ENCODE measurements at places on chromosomes 3 and 15.
A peak's percentile ranks its signal among the peaks of the same experiment; 100 is the strongest.

- no peak for DNase-seq
These were observed 13.2 kb downstream of the LINS1 start for GRCh38 chr15:100588638-100589242.

GRCh38 chr3:193660698-193661411 lies 67.8 kb downstream of the OPA1 start:
- no peak for DNase-seq

DNA sequence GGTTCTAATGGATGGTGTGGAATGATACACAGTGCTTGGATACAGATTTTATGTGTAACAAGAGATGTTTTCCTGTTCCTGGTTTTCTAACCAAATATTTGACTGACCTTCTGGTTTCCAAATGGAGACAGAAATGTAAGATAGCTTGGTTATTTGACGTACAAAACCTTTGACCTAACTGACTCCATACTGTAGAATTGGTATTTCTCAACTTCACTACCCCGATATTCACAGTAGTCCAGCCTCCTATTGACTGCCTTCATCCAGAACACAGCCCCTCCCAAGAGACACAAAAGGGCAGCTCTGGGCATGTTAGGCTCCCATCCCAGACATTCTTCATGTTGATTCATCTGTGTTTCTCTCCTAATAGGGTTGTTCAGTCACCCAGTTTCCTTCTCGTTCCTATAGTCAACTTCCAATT lies 33.4 kb downstream of the MYO1E start:
- no peak for DNase-seq

- DNase-seq = no peak
These were observed 166.9 kb downstream of the ADAMTS17 start for GRCh38 chr15:100174904-100175275.

GRCh38 chr3:50671331-50671730 lies 3.4 kb upstream of the DOCK3 start:
- DNase-seq = peak; percentile 26

GRCh38 chr3:37145611-37146010 lies 28.8 kb downstream of the LRRFIP2 start:
- DNase-seq = no peak

DNA sequence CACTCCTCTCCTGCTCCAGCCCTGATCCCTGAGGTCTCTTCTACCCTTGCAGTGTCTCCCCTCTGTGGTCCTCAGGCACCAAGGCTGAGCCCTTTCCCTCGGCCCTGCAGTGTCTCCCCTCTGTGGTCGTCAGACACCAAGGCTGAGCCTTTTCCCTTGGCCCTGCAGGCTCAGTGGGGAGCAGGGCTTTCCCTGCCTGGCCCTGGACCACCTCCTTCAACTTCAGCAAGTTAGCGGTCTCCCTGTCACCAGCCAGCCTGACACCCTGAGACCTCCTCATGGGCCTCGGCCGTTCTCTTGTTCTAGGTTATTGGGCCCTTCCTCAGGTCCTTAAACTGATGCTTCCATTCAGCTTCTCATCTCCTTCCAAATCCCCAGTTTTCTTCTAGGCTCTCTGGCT lies 4.3 kb downstream of the NRROS start:
- no peak for DNase-seq

GRCh38 chr15:61584410-61584809 lies 355.3 kb upstream of the RORA start:
- no peak for DNase-seq

GRCh38 chr3:133441867-133442270 lies 42.0 kb downstream of the BFSP2 start:
- DNase-seq = no peak

GRCh38 chr3:185272033-185272432 lies 18.2 kb upstream of the EHHADH start:
- no peak for DNase-seq
